H1 (cell line): ENCODE measurements at places on chromosomes 6 and 20. TPM values are rescaled to one million over a fixed set of nuclear protein-coding genes. Genes with fewer than 3 reads are reported as not detected.

Gene TNFRSF6B
- total RNA-seq, result not detected in 2 replicates

GRCh38 chr6:25026723-25027122 lies 91.0 kb upstream of the RIPOR2 start:
- H3K27me3 ChIP-seq, result no peaks in the 10 kb centered on the region
- H3K4me3 ChIP-seq, result no peak overlapping the region
- no peaks in the 10 kb centered on the region for H3K4me1 ChIP-seq
- H3K27ac ChIP-seq, result no peak overlapping the region
- no peaks in the 10 kb centered on the region for H3K36me3 ChIP-seq

DNA sequence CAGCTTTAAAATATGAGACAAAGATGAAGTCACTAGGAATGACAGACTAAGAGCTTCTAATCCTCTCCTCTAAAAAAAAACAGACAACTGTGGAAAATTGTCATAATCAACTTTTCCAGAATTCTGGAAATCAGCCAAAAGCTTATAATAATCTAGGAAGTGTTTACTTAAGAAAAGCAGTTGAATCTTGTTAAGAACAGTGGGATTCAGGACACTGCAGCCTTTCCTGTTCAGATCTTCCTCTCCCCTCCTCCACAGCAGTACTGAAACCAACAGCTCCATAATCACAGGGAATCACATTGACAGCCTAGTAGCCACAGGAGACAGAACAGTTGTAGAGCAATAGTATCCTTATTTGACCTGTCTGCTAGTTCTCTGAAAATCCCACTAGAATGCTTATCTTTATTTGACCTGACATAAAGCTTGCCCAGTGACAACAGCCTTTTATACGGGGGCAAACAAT lies 41.6 kb downstream of the IBTK start:
- no peak for DNase-seq
- no peak overlapping the region for H3K4me3 ChIP-seq
- H3K4me1 ChIP-seq, result no peaks in the 10 kb centered on the region

DNA sequence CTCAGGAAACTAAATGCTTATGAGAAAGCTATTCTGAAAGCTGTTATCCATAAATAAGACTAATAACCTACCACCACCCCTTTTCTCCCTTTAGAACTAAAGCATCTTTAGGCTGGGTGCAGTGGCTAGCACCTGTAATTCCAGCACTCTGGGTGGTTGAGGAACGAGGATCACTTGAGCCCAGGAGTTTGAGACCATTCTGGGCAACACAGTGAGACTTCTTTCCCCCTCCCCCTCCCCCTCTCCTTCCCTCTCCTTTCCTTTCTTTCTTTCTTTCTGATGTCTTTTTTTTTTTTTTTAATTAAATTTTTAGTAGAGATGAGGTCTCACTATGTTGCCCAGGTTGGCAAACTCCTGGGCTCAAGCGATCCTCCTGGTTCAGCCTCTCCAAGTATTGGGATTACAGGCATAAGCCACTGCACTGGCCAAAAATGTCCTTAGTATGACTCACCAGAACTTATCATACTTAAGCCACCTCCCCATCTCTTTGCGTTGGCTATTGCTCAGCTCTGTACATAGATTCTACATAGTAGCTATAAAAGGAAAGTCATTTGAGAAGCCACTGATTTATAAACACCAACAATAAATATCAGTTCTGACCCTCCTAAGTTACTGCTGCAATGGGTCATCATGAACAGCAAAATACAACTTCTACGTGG lies 54.8 kb upstream of the SPDEF start:
- H3K4me3 ChIP-seq, result no peak overlapping the region
- H3K4me1 ChIP-seq, result no peaks in the 10 kb centered on the region
- H3K36me3 ChIP-seq, result no peaks in the 10 kb centered on the region
- no peak overlapping the region for H3K27ac ChIP-seq

- no peaks in the 10 kb centered on the region for H3K27me3 ChIP-seq
- no peaks in the 10 kb centered on the region for H3K36me3 ChIP-seq
- no peak overlapping the region for H3K27ac ChIP-seq
- H3K4me3 ChIP-seq, result no peak overlapping the region
- no peaks in the 10 kb centered on the region for H3K4me1 ChIP-seq
Measured at GRCh38 chr6:164229716-164230115, 815.2 kb downstream of the QKI start.

- no peaks in the 10 kb centered on the region for H3K4me1 ChIP-seq
- peaks cover 35% of the 10 kb centered on the region for H3K27me3 ChIP-seq
- H3K27ac ChIP-seq, result no peak overlapping the region
- no peaks in the 10 kb centered on the region for H3K36me3 ChIP-seq
- no peak for DNase-seq
- H3K4me3 ChIP-seq, result no peak overlapping the region; the same call in 1 of the 2 replicates
Measured at GRCh38 chr20:22429175-22430153, 154.9 kb downstream of the FOXA2 start.

GRCh38 chr6:3798055-3798919 lies 46.8 kb upstream of the PXDC1 start:
- DNase-seq, result no peak
- peaks cover 4% of the 10 kb centered on the region for H3K4me1 ChIP-seq
- no peaks in the 10 kb centered on the region for H3K36me3 ChIP-seq
- H3K27ac ChIP-seq, result no peak overlapping the region
- no peaks in the 10 kb centered on the region; the same call in 1 of the 2 replicates for H3K27me3 ChIP-seq
